Endothelial cell (in vitro differentiated cells): ENCODE measurements at places on chromosomes 5 and 9. TPM values are rescaled to one million over a fixed set of nuclear protein-coding genes. Genes with fewer than 3 reads are reported as not detected.

Gene DDX4
- not detected for total RNA-seq

Gene ORM2
- total RNA-seq = not detected

Gene PRLR
- total RNA-seq = 0.21 TPM

Gene ARL14EPL
- not detected for total RNA-seq

Gene EXOSC3
- 30.8 TPM for total RNA-seq

DNA sequence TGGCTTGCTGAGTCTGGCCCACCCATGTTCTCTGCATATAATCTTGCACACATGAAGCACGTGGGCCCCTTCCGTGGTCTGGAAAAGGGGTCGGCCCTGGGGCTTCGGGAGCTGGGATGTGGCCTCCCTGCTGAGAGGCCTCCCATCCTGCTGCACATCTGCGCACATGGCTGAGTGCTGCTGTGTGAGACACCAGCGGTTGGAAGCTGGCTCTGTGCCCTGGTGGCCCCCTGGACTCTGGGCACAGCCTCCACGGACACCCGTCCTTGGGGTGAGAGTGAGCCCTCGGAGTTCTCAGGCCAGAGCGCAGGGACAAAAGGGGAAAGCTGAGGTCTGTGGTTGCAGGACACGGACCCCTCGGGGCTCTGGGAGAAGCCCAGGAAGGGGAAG lies 115.8 kb downstream of the RXRA start:
- no peaks in the 10 kb centered on the region for H3K36me3 ChIP-seq
- H3K4me3 ChIP-seq = no peak overlapping the region
- peaks cover 22% of the 10 kb centered on the region for H3K27me3 ChIP-seq
- H3K4me1 ChIP-seq = peaks cover 5% of the 10 kb centered on the region
- no peak for DNase-seq

DNA sequence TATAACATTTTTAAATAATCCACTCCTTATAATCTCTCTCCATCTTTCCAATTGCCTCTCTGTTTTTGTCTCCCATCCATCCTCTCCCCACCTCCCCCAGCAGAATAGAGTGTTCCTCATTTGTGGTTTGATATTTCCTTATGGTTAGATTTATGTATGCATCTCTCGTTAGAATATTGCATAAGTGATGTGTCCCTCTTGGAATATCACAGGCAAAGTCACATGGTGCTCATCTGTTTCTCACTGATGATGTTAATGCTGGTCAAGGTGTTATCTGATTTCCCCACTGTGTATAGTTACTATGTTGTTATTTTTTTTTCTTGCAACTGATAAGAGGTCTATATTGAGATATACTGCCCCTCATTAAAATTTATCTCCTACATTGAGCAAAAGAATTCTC lies 3.1 kb upstream of the LRRC70 start:
- H3K27me3 ChIP-seq = peaks cover 2% of the 10 kb centered on the region
- H3K27ac ChIP-seq = peak overlapping the region; percentile 93
- H3K36me3 ChIP-seq = peaks cover 3% of the 10 kb centered on the region
- H3K4me1 ChIP-seq = peaks cover 35% of the 10 kb centered on the region
- DNase-seq = no peak

GRCh38 chr9:131529597-131530545 lies 1.2 kb downstream of the UCK1 start:
- H3K27ac ChIP-seq = no peak overlapping the region
- H3K4me3 ChIP-seq = peak overlapping the region; percentile 86
- H3K36me3 ChIP-seq = peaks cover 22% of the 10 kb centered on the region
- no peak for DNase-seq
- no peaks in the 10 kb centered on the region for H3K4me1 ChIP-seq

GRCh38 chr5:179194201-179194910 lies 134.2 kb downstream of the ZNF354C start:
- peaks cover 8% of the 10 kb centered on the region for H3K4me1 ChIP-seq
- no peaks in the 10 kb centered on the region for H3K36me3 ChIP-seq
- no peak for DNase-seq
- H3K27ac ChIP-seq = no peak overlapping the region
- H3K27me3 ChIP-seq = peaks cover 16% of the 10 kb centered on the region
- H3K4me3 ChIP-seq = no peak overlapping the region
